ENCODE measurements at places on chromosomes 7 and 10.

- DNase-seq: no peak
Measured at GRCh38 chr7:11573128-11573750, 258.8 kb downstream of the THSD7A start.

DNA sequence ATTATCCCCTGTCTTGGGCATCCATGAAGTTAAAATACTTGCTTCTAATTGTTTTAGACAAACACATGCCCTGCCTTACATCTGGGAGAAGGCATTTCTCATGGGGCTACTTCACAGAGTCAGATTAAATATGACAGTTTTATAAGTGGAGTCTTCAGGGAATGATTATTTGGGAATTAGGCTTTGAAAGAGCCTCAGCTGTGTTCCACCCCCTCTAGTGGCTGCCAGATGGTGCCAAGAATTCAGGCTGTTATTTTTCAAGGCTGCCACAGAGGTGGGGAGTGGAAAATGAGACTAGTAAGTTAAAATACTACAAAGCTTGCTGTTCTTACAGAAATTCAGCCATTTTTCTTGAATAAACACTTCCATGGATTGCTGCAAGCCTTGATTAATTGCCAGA, 45.8 kb upstream of the DNAH11 start:
- no peak for DNase-seq

DNA sequence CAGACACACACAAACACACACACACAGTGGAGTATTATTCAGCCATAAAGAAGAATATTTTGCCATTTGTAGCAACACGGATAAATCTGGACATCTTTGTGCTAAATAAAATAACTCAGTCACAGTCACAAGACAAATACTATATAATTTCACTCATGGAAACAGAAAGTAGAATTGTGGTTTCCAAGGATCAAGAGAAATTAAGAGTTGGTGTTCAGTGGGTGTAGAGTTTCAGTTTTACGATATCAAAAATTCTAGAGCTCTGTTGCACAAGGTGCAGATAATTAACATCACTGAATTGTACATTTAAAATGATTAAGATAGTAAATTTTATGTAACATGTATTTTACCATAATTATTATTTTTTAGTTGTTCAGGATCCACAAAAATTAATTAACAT, 1235.0 kb downstream of the XPNPEP1 start:
- no peak for DNase-seq

DNA sequence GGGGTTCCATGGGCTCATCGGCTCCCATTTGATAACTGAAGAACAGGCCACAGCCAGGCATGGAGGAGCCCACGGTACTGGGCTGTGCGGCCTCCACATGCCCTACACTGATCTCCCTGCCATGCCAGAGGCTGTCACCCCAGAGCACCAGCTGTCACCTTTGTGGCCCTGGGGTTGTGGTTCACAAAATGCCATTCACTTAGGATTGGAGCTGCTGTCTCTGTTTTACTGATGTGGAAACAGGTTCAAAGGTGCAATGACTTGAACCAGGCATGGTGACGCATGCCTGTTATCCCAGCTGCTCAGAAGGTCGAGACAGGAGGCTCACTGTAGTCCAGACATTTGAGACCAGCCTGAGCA, 4.3 kb upstream of the UPK3B start:
- DNase-seq: no peak

- no peak for DNase-seq
Measured at GRCh38 chr10:95860166-95860940, 47.4 kb upstream of the CC2D2B start.

DNA sequence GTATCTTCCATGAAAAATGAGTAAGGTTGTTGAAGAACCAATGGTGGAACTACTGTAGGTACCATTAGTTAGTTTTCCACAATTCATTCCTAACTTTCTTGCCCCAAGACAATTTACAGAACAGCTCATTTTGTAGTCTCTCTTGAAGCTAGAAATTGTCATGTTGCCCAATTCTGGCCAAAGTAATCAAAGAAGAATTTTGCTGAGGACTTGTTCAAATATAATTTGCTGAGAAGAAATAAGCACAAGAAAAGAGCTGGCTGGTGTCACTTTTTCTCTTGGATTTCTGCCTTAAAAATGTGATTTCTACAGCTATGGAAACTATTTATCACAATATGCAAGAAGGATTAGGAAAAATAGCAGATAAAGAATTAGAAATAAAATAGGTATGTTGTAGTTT, 199.2 kb upstream of the SEMA3A start:
- DNase-seq: no peak

DNA sequence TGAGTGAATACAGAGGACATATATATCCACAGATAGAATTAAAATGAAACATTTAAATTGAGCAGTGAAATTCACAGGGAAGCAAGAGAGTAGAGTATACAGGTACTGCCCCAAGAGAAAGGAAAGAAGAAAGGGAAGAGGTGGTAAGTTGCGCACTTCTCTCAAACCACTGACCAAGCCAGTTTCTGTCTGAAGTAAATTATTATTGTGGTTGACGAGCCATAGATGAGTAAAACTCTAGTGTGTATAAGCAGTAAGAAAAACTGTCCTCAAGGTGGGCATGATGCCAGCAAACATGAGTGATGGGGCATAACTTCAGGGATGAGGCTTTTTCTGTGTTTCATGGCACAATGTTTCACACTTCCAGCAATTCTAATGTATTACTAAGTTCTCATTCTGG, 4.4 kb upstream of the BET1 start:
- DNase-seq: no peak

- DNase-seq: no peak
Measured at GRCh38 chr7:141954334-141954733, 7.6 kb upstream of the CLEC5A start.

DNA sequence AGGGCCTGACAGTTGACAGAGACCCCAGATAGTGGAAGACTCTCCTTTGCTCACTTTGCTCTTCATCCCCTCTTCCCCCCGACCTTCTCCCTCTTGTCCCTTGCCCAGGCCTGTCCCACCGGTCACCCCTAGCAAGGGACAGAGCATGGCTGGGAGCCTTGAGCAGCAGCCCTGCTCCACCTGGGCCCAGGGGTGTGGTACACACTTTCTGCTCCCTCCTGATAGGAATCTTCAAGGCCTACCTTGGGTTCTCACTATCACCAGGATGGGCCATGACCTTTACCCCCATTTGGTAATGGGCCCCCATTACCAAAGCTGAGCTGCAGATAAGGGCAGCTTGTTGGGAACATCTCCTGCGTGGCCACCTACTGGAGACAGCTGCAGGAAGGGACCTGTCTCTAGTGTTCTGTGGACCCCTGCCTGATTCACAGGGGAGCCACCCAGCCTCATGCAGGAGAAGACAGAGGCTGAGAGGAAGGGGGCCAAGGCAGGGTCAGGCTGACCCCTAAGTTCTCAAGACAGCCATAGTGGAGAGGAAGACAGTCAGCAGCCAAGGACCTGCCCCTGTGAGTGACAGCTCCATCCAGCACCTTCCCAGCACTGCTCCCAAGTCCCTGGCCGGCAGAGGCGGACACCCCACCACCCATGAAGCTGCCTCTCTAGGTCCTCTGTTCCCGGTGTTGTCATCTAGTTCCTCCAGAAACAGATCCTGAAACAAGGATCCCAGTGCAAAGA, 913 bp upstream of the NPC1L1 start:
- no peak for DNase-seq

GRCh38 chr7:39958038-39958437, 8.0 kb downstream of the CDK13 start:
- DNase-seq: no peak

DNA sequence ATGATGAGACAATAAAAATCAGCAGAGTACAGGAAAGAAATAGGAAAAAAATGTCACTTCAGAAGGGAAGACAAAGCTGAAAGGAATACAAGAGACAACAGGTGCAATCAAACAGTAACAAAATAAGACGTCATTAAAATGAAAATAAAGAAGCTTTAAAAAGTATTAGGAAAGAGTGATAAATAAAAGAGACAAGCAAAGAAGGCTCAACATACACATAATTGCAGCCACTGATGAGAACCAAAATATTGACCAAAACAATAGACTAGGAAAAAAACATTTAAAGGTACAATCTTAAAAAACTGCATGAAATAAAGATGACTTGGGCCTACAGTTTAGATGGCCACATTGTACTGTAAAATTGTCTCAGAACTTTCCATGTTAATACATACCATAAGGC, 160.5 kb upstream of the MINDY3 start:
- DNase-seq: no peak

GRCh38 chr7:142598297-142598696, 151.0 kb upstream of the PRSS1 start:
- no peak for DNase-seq

GRCh38 chr10:82190432-82191260, 315.7 kb downstream of the NRG3 start:
- no peak for DNase-seq

DNA sequence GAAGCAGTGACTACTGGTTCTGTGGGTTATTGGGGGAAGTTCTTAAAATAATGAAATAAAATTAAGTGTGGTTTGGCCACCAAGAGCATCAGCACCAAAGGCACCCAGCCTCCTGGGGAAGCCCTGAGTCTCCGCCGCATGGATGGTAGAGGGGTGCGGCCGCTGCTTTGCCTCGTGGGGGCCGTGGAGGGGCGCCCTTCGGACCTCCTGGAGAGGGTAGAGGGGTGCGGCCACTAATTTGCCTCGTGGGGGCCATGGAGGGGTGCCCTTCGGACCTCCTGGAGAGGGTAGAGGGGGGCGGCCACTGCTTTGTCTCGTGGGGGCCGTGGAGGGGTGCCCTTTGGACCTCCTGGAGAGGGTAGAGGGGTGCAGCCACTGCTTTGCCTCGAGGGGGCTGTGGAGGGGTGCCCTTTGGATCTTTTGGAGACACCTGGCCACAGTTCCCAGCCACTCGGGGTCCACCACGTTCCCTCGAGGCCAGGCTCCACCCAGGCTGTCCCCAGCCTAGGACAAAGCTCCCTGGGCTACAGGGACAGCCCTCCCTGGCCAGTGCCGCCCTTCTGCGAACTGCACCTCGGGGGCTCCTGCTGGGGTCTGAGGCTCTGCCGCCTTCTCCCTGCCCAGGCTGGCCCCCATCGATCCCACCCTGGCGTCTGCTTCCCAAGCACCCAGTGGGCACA, 535.1 kb downstream of the PTPRN2 start:
- DNase-seq: no peak

- DNase-seq: peak; percentile 30
Measured at GRCh38 chr7:75638594-75639070, 100.1 kb downstream of the HIP1 start.

DNA sequence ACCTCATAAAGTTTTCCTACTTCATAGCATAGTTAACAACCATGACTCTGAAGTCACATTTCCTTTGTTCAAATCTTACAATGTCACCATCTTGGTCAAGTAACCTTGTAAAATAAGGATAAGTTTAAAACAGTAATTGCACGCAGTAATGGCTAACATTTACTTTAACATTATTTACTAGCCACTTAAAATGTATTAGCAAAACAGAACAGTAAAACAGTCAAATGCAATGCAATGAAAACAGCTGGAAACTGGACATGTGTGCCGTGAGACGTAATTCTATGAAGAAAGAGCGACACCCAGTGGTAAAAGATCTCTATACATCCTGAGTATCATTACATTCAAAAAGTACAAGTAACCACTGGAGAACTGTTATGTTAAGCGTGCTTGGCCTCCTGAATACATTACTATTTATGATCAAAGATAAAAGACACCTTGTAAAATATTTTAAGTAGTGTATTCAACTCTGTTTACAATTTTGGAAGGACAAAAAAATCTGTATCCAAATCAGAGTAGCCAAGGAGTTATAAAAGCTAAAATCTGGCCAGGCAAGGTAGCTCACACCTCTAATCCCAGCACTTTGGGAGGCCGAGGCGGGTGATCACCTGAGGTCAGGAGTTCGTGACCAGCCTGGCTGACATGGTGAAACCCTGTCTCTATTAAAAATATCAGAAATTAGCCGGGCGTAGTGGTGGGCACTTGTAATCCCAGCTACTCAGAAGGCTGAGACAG, 27.2 kb downstream of the ATE1 start:
- DNase-seq: peak; percentile 10

GRCh38 chr10:110802551-110803238, 69.0 kb upstream of the PDCD4 start:
- DNase-seq: peak; percentile 77

DNA sequence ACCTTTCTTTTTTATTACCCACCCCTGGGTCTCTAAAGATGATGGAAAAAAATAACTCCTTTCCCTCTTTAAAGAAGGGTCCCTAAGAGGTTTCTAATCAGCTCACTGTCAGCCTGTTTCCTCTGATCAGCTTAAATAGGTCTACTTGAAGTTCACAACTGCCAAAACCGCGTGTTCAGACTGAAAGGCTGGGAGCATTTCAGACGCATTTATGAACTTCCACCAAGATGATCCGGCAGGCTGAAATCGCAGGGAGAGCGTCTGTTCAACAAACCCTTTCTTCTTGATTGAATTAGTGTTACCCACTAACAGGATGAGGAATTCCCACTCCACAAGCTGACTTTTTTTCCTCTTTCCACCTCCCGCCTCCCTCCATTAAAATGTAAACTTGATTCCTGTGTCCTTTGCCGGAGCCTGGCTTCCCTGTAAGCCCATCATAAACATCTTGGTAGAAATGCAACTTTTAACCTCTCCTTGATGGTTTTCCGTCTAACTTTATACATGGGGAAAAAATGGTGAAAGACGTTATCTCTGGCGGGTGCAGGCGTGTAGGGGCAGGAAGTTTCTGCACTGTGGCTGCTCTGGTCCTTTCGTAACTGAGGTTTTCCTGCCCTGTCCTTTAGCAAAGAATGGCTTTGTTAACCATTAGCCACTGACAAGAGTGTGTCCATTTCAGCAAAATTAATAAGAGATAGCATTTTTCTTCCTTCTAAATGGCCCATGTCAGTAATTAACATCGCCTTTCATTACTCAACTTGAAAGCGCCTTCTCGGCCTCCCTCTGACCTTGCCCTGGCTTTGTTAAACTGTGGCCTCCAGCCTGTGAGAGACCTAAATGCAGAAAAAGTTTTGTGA, 130.7 kb downstream of the BAMBI start:
- no peak for DNase-seq

DNA sequence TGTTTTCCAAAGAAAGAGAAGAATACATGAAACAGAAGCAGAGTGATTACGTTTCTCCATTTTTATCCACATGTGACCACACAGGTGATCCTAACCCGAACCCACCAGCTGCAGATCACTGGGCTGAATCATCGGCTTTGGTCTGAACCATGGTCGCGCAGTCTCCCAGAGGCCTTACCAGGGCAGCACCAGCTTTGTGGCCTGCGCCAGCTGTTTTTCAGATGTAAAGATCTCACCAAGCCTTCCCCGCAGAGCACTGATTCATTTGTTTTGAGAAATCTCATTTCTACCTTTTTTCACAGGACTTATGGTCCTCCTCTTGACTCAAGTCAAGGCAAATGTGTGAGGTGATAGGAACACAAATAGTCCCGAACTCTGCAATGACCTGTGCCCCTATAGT, 207.0 kb upstream of the PPP2R2D start:
- DNase-seq: no peak

- no peak for DNase-seq
Measured at GRCh38 chr10:7563770-7564169, 103.0 kb downstream of the ITIH5 start.

GRCh38 chr7:91240376-91240941, 23.8 kb upstream of the FZD1 start:
- DNase-seq: peak; percentile 26

Measured in pancreas (tissue), 10 donors.